ENCODE measurements at places on chromosomes 7 and 10.

- DNase-seq: no peak
Measured at GRCh38 chr7:158021836-158022235, 565.8 kb downstream of the PTPRN2 start.

GRCh38 chr10:47223236-47223635 is 76.8 kb upstream of the GDF10 start:
- DNase-seq: no peak

- DNase-seq: no peak
Measured at GRCh38 chr7:148699782-148700629, 1.3 kb downstream of the CUL1 start.

DNA sequence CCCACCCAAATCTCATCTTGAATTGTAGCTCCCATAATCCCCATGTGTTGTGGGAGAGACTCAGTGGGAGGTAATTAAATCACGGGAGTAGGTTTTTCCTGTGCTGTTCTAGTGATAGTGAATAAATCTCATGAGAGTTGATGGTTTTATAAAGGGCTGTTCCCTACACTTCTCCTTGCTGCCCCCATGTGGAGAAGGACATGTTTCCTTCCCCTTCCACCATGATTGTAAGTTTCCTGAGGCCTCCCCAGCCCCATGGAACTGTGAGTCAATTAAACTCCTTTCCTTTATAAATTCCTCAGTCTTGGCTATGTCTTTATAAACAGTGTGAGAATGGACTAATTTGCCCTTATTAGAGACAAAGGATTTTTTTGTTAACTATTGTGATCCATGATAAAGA is 48.5 kb upstream of the MKX start:
- no peak for DNase-seq

GRCh38 chr7:101935521-101936141 is 118.2 kb downstream of the CUX1 start:
- no peak for DNase-seq

GRCh38 chr7:23055582-23056178 is 41.8 kb upstream of the HYCC1 start:
- DNase-seq: peak; percentile 73

- DNase-seq: no peak
Measured at GRCh38 chr7:91242097-91242844, 22.0 kb upstream of the FZD1 start.
